ENCODE measurements at places on chromosomes 13 and 19.

DNA sequence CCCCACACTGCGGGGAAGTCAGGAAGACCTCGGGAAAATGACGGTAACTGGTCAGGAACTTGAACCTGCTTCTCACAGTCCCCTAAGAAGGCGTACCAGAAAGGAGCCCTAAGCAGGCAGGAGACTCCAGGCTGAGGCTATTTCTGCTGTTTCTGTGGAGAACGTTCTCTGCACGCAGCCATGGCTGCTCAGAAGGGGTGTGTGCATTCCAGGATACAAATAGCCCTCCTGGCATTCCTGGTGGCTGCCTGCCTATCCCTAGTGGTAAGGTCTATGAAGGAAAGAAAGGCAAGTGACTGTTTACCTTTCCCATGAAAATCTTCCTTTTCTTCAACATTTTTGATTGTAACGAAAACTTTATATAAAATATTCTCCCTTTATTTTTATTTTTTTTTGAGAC lies 2.5 kb downstream of the SGCG start:
- DNase-seq = no peak

DNA sequence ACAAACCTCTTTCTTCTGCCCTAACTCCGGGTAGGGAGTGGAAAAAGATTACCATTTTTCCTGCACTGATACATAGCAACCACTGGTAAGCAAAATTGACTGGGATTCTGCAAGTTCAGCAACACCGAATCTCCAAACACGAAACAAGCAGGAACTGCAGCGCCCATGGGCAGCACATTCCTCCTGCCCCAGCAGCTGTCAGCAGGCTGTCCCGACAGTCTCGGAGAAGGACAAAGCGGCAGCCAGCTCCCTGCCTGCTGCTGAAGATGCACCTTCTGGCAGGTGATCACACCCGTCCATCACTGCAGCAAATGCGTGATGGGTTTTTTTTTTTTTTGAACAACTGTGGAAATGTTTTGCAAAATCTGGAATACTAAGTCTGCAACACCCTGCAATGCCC lies 6.7 kb downstream of the TMTC4 start:
- DNase-seq = no peak

DNA sequence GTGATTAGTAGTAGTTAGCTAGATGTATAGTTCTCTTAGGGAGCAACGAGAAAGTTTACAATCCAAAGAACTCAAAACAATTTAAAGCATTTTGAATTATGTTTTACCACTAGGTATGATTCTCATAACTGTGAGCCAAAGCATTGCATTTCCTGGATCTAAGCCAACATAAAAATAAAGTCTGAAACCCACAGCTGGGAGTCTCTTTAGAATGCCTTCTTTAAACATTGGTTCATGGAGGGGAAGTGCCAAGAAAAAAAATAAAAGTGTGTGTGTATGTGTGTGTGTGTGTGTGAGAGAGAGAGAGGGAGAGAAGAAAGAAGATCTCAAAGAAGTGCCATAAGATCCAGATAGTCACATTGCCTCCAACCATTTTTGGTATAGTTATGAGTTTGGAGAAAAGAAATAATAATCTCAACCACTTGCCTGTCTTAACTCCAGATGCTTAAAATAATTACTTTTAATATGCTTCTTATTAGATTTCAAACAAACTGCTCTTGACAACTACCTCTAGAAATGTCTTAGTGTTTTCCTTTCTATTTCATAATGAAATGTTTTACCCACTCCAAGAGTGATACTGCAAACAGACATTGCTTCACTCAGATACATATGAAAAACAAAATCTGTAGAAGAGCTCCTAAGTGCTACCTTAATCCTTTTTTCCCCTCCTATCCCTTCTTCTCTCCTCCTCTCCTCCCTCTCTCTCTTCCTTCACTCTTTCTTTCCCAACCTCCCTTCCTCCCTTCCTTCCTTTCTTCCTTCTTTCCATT lies 554.1 kb downstream of the KCTD12 start:
- no peak for DNase-seq

- DNase-seq = no peak
These were observed 28.9 kb downstream of the TDRD12 start for GRCh38 chr19:32748497-32748896.

GRCh38 chr19:39308531-39309304 lies 11.9 kb downstream of the LRFN1 start:
- no peak for DNase-seq

- DNase-seq = no peak
These were observed 32.2 kb upstream of the ARGLU1 start for GRCh38 chr13:106599875-106600797.

GRCh38 chr13:32153056-32153455 lies 121.5 kb downstream of the FRY start:
- DNase-seq = no peak

DNA sequence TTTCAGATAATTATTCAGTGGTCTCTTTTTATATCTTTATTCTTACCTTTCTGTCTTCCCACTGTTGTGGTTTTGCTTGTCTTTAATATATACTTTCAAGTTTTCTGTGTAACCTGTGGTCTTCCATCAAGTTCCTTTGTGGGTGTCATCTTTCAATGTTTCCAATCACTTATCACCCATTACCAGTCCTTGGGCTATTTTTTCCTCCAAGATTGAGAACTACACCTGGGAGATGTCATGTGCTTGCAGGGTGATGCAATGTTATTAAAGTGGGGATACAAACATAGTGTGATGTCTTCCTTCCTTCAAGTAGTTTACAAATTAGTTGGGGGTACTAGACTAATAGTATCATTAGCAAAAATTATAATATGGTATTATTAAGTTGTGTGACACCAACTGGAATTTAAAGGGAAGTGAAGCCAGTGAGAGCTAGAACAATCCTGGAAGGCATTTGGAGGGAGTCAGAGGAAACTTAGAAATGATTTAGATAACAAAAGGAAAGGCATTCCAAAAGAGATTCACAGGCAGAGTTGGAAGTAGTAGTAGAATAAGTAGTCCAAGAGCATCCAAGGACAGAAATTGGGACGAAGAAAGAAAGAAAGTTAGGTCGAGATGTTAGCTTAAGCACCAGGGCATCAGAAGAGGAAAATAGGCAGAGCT lies 3.4 kb downstream of the FNDC3A start:
- no peak for DNase-seq

GRCh38 chr13:83878691-83879430 lies 3.4 kb downstream of the SLITRK1 start:
- no peak for DNase-seq

- no peak for DNase-seq
These were observed 30.4 kb upstream of the SLC1A5 start for GRCh38 chr19:46818812-46819211.

DNA sequence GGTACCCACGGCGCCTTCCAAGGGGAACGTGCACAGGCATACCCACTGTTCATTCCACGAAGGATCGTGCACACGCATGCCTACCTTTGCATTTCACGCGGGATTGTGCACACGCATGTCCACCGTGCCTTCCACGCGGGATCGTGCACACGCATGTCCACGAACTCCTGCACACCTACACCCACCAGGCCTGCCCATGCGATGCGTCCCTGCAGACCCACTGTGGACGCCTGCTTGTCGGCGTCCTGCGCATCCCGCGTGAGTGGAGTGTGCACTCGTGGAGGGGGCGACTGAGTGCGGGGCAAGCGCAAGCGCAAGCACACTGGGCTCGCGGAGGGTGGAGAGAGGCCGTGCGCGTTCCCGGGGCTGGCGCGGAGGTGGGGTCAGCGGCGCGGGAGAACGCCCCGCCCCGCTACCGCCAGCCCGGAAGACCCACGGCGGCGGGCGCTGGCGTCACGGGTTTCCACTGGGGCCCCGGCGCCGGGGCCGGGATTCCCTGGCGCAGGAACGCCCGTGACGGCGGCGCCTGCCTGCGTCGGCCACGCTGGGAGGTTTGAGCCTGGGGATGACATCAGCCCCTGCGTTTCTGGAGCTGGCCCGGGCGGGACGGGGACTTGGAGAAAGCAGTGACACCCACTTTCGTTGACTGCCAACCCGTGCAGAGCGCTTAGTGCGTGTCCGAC lies 18.7 kb downstream of the GADD45B start:
- DNase-seq = no peak

- no peak for DNase-seq
These were observed 69.7 kb downstream of the EPS15L1 start for GRCh38 chr19:16402041-16402440.

GRCh38 chr19:14248578-14249011 lies 42.6 kb upstream of the ADGRL1 start:
- peak; percentile 9 for DNase-seq

GRCh38 chr13:29959086-29959485 lies 108.7 kb upstream of the UBL3 start:
- no peak for DNase-seq

DNA sequence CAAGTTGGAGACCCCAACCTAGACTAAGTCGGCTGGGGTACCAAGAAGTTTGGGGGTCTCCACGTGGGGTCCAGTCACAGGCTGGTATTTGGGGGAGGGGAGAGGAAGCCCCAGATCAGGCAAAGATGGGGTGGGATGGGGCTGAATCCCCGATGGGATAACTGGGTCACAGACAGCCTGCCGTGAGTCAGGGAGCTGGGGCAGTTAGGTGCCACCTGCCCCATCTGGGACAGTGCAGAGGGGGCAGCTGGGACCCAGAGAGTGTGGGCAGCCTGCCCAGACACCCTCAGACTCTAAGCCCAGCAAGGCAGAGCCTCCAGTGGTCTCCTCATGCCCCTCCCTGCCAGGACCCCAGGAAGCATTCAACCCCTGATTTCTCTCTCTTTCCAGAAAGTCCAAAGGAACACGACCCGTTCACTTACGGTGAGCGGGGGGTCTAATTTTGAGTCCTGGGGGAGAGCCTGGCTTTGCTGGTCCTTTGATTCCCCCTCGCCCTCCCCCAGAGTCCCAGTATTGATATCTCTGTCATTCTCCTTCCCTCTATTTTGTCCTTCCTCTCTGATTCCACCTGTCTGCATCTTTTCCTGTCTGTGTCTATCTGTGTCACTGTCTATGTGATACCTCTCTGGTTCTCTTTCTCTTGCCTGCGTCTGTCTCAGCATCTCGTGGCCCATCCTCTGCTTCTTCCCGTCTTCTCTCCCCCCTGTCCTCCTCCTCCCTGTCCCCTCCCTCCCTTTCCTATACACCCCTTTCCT lies 1.8 kb downstream of the FXYD1 start:
- no peak for DNase-seq

DNA sequence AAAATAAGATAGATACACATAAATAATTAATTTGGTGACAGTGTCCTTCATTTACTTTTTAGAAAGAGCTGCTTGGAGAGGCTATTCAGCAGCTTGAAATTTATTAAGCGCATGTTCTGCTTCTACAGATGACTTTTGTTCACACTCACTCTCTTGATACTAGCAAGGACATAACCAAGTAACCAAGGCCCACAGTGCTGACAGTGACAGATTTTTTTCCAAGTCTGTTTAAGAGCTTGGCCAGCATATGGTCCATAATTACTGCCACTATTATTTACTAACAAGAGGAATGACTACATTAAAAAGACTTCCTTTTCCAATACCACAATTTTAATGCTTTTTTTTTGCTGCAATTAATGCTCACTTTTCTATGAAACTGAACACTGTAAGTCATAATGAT lies 673.7 kb upstream of the MIR17HG start:
- no peak for DNase-seq

- DNase-seq = no peak
These were observed 20.3 kb downstream of the WDR88 start for GRCh38 chr19:33152176-33152575.

GRCh38 chr19:5997371-5997770 lies 19.4 kb upstream of the RANBP3 start:
- no peak for DNase-seq

DNA sequence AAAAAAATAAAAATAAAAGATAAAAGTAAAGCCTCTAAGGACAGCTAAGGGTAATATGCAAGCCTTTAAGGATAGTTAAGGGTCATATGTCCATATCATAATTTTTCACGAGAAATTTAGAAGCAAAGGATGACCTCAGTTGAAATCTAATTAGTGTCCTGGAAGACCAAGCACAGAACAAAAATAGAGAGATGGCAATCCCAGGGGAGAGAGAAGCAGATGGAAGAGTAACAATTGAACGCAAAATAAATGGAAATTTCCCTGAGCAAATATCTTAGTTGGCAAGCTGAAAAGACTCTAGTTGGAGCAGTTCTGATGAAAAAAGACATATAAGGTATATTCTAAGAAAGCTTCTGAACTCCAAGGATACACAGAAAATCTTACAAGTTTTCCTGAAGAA lies 275.4 kb downstream of the NALCN start:
- DNase-seq = peak; percentile 32

DNA sequence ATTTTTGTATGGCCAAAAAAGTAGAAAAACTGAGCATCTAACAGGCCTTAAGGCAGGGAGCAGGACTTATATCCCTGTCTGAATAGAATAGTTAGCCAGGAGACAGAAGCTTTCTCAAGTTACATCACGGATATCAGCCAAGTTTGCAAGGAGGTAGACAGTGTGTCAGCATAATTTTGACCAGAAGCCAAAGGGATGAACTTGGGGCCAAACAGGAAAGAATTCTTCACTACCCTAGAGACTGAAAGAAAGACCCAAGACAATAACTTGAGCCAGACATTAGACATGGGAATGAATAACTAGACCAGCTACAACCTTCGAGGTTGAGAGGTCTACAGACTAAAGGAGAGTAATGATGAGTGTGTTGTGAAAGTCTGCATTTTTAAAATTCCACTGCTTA lies 48.1 kb upstream of the PCDH9 start:
- peak; percentile 14 for DNase-seq

GRCh38 chr19:45645068-45645630 lies 6.0 kb upstream of the EML2 start:
- no peak for DNase-seq

DNA sequence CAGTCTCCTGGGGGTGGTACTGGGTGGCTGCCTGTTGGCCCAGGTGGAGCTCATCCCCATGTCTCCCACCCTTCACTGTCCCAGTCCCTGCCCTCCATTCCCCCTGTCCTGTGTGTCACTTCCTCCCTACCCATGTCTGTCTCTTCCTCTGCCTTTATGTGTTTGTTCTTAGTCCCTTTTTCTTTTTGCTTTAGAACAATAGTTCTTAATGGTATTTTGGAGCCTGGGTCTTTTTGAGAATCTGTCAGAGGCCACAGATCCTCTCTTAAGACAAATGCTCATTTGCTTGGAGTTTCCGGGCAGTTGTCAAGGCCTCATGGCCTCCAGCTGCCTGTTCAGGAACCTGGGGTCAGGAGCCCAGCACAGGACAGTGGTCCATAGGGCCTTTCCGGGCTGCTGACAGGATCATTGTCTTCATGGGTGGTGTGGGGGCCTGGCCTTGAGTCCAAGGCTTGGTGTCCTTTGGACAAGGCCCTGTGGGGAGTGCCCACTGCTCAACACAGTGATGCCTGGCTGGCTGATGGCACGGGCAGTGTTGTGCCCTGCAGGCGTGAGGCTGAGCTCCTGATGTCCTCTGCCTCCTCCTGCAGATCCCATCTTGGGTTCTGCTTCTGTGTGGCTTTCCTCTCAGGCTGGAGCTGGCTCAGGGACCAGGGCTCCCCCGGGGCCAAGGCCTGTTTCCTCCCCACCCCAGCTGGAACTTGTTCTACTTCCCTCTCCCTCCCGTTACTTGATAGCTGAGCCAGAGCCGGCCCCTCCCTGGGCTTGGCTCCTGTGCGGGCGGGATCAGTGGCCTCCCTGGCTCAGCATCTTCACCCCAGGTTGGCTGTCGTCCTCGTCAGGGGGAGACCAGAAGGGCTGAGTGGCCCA lies 3.5 kb downstream of the EGLN2 start:
- DNase-seq = no peak

Measured in NCI-H446 treated with DMSO at 0.1 percent for 48 hours (cell line).